Frontal cortex (tissue), 4 donors: ENCODE measurements at places on chromosomes 6 and 20. TPM values are rescaled to one million over a fixed set of nuclear protein-coding genes. Genes with fewer than 3 reads are reported as not detected.

GRCh38 chr20:13639150-13639497 is 392 bp upstream of the TASP1 start:
- no peak for DNase-seq

- DNase-seq: no peak
Observed at GRCh38 chr6:155213611-155214372, 50.0 kb upstream of the CLDN20 start.

DNA sequence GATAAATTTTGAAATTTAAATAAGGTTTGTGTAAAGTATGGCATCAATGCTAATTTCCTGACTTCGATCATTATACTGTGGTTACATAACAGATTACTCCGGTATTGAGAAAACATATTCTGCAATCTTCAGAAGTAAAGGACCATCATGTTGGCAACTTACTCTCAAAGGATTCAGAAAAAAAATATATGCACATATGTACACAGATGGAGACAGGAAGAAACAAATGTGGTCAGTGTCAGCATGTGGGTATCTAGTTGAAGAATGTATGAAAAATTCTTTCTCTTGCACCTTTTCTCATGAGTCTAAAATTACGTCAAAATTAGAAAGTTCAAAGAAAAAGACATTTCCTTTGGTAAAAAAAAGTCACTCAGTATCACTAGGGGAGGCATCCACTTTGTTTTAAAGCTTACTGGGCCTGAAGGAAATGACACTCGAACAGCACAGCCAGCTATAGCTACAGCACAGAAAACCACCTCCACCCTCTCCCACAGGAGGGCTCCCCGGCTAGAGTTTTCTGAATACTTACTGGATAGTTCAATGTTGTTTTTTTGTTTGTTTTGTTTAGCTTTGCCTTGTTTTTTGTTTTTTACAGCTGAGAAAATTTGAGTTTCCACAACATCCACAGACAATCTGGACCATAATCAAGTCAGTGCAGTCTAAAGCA is 317.2 kb upstream of the AGPAT4 start:
- no peak for DNase-seq

GRCh38 chr6:33724102-33725023 is 12.9 kb upstream of the UQCC2 start:
- no peak for DNase-seq

The FABP7 gene
- total RNA-seq: 1,193 TPM
